Endothelial cell of umbilical vein (primary cell): ENCODE measurements at places on chromosomes 2 and 18.

GRCh38 chr18:28766027-28766426 lies 589.1 kb upstream of the CDH2 start:
- DNase-seq, result no peak

GRCh38 chr2:75055820-75056675 lies 97.6 kb downstream of the POLE4 start:
- no peak for DNase-seq

- peak; percentile 80 for DNase-seq
Observed at GRCh38 chr2:73716543-73717250, 20.4 kb downstream of the TPRKB start.

- DNase-seq, result no peak
Observed at GRCh38 chr2:235695602-235695895, 201.7 kb downstream of the AGAP1 start.

DNA sequence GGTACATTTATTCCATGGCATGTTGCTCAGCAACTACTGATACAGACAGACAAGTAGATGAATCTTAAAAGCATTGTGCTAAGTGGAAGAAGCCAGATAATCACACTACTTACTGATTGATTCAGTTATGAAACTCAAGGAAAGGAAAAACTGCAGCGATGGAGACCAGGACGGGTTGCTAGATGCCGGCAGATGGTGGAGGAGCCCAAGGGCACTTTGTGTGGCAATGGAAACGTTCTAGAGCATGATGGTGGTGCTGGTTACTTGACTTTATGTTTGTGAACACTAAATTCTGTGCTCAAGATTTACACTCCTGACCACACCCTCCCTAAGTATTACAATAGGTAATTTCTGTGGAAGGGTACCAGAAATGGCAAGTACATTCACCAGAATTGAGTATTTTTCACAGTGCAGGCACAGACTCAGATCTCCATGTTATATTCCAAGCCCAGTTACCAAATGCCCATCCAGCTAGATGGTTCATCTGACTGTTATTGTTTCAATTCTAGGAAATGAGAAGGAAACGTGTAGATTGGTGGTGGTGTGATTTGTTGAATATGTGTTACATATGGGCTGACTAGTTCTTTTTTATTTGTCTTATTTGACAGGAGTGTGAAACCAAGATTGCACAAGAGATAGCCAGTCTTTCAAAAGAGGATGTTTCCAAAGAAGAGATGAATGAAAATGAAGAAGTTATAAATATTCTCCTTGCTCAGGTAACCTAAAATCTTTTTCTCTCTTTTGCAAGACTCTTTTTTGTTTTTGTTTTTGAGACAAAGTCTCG lies 55.1 kb downstream of the RALBP1 start:
- no peak for DNase-seq

DNA sequence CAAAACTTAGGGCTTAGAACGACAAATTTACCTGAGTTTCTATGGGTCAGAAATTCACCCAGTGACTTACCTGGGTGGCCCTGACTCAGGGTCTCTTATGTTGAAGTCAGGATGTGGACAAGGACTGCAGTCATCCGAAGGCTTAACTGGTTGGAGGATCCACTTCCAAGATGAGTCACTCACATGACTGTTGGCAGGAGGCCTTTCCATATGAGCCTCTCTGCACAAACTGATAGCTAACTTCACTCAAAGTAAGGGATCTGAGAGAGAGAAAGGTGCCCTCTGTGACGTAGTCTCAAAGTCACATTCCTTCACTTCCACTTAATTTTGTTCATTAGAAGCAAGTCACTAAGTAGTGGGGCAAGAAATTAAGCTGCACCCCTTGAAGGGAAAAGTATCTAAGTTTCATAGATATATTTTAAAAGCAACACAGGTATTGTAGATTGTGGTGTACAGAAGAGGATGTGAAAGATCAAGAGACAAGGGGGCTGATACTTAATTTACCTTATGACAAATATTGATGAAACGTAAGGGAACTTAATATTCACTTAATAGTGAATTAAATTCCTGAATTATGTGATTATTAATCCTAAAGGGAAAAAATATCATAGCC lies 48.4 kb downstream of the TANK start:
- peak; percentile 69 for DNase-seq

- DNase-seq, result no peak
Observed at GRCh38 chr18:26482569-26482968, 65.8 kb downstream of the KCTD1 start.

- DNase-seq, result no peak
Observed at GRCh38 chr2:217248312-217248935, 388.6 kb upstream of the TNP1 start.

DNA sequence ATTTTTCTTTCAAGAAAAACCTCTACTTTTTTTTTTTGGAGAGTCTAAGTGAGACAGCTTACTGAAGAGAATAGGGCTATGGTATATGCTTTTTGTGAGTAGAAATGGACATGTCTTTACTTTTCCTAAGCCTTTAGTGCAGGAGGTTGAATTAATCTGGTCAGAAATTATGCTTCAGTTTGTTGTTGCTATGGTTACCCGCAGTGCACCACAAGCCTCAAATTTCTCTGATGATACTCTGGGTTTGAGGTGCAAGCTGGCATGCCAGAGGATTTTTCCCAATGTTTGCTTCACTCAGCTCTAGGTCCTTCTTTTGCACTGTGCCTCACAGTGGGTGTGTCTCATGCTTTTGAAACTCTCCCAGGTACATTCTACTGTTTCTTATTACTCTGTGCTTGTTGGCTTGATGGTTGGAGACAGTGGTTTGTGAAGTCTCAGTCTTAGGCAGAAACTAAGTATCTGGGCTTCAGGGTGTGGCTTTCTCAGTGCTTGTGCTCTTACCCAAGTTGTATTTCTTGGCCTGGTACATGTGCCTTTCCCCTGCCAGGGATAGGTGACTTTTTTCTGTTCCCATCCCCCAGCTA lies 278.3 kb downstream of the RBM43 start:
- no peak for DNase-seq

DNA sequence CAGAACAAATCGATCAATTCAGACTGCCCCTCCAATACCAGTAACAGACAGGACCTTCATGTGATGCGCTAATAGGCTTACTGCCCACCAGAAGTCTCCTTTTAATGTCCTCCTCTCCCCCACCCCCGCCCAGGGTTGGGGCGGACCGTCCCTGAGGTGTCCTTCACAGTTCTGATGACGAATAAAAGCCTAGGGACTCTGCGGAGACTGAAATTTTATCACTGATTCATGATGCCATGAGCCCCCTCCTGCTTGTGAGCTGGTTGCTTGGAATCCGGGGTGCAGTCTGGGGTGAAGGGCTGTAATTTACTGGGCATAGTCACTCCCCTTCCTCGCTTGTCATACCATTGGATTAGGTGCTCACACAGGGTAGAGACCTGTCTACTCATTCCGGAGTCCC lies 42.3 kb downstream of the B3GNT2 start:
- no peak for DNase-seq

DNA sequence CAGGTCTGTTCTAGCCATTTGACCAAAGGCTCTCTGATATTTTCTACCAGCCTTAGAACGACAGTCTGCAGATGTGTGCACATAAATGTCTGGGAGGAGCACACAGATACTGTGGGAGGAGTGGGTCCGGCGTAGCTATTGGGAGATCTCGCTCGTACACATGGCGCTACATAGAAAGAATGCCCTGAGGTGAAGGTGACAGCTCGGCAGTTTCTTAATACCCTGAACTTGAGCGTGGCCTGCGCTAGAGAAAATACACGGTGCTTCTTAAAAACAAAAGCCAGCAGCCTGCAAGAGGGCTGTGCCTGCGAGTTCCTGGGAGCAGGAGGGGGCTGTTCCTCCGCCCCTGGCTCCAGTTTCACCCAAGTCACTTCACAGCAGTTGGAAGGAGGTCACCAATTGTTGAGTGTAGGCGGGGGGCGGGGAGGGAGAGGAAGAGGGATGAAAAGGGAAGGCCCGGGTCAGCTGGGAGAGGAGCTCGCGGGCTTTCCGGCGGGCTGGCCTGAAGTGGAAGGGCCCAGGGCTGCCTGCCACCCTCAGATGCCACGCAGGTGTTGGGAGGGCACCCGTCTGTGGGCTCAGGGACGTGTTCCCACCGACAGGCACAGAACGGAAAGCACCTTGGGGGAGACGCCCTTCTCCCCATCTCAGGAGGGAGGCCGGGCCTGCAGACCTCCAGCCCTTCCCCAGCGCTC lies 124.7 kb upstream of the ZNF516 start:
- DNase-seq, result no peak

- no peak for DNase-seq
Observed at GRCh38 chr2:203470371-203470770, 64.7 kb downstream of the RAPH1 start.

- DNase-seq, result peak; percentile 85
Observed at GRCh38 chr2:39620067-39620466, 45.6 kb upstream of the TMEM178A start.

- DNase-seq, result peak; percentile 45
Observed at GRCh38 chr2:132668189-132668823, 1.7 kb downstream of the LYPD1 start.

GRCh38 chr2:105100046-105100840 lies 62.4 kb downstream of the MRPS9 start:
- no peak for DNase-seq

DNA sequence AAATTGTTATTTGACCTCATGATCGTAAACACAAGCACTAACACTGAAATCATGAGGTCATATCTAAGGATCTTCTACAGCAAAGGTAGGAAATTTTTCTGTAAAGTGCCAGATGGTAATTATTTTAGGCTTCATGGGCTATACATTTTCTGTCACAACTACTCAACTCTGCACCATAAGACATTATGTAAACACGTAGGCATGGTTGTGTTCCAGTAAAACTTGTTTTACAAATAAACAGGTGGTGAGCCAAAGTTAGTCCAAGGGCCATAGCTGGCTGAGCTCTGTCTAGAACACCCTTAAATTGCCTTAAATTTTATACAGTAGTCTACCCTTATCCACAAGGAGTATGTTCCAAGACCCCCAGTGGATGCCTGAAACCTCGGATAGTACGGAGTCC lies 147.3 kb upstream of the CYP1B1 start:
- no peak for DNase-seq

- no peak for DNase-seq
Observed at GRCh38 chr2:75561566-75562512, 1.1 kb upstream of the EVA1A start.

DNA sequence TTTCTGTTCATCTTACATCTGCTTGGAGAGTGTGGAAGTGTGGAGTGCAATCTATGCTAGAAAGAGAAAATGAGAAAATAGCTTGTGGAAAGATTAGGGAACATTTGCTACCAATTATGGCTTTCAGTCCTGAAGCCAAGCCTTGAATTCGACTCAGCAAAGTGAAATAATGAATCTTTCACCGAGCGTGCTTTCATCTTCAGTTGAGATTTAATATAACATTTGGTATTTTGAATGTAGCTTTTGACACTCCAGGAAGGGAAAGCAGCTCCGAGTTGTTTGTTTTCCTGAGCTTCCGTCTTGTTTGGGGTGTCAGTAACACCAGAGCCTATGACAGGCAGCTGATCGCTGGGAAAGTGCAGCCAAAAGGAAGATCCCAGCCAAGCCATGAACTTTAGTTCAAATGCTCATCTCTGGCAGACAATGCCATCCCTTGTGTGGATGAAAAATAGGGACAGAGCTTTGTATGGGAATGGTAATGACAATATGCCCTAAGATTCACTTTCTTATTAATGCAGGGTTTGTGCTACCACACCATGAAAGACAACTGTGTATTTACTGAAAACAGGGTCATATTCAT lies 25.0 kb upstream of the PHLPP1 start:
- no peak for DNase-seq

DNA sequence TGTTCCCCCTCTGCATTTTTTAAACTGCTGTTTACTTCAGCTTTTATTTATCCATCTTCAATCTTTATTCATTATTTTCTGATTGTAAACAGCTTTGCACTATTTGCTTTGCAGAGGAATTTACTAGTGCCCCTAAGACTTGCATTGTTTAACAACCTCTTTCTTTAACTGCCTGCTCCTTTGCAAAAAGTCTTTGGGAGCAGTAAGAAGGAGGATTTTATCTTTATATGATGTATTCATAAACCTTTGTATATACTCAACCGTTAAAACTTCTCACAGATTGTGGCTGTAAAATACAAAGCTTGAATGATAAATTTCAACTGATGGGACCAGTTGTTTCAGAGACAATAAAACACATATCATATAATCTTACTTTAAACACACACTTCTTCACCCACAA lies 20.1 kb upstream of the VIT start:
- DNase-seq, result no peak

GRCh38 chr2:39865751-39866150 lies 86.7 kb upstream of the THUMPD2 start:
- DNase-seq, result no peak

DNA sequence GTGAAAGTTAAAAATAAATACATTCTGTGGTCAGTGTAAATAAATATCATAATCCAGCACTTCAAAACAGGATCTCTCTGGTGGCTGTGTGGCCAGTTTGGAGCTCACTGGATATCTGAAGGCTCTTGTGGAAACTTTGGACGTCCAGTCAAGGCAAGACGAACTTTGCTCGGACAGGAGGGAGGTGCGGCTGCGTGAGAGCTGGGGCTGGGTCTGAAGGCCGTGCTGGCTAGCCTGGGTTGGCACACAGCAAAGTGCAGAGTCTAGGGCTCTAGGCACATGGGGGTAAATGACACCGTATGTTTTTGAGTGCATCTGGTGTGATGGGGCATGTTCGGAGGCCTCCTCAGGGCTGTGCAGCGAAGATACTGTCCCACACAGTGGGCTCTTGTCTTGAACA lies 78.9 kb upstream of the TXNDC2 start:
- no peak for DNase-seq

DNA sequence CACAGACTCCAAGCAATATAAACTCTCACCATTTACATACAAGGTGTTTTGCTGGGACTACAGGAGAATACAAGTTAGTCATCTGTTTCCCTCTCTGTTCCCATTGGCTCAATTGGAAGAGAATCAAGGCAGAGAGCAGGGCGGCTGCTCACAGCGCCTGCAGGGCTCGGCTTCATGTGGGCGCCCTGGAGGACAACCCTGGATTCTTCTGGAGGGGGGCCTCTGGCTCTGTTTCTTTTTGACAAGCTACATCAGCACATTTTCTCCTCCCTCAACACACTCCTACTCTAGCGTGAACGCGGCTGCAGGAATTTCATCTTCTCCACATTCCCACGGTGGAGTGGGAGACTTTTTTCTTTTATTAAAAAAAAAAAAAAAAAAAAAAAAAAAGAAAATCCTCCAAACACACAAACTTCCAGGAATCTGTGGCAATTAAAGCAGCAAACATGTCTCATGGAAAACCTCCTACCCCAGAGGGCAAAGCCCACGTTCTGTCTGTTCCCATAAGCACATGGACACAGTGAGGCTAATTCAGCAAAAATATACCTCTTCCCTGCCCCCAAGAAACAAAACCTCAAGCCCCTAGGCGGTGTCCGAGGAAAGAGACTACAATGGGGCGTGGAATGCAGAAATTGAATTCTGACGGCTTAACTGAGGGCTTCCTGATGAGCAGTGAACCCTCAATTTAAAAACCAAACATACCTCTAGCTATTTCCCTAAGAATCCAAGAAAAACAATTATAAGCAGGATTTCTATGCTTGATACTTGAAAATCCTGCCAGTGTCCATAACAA lies 50.6 kb downstream of the PARD6G start:
- no peak for DNase-seq

- no peak for DNase-seq
Observed at GRCh38 chr18:34704074-34704473, 6.0 kb upstream of the DTNA start.

- DNase-seq, result no peak
Observed at GRCh38 chr2:120917886-120918285, 182.2 kb downstream of the GLI2 start.

- no peak for DNase-seq
Observed at GRCh38 chr2:9108210-9108967, 98.2 kb upstream of the ASAP2 start.
